Vagina (tissue), 2 donors: ENCODE measurements at places on chromosomes 6 and 20. TPM values are rescaled to one million over a fixed set of nuclear protein-coding genes. Genes with fewer than 3 reads are reported as not detected.

DNA sequence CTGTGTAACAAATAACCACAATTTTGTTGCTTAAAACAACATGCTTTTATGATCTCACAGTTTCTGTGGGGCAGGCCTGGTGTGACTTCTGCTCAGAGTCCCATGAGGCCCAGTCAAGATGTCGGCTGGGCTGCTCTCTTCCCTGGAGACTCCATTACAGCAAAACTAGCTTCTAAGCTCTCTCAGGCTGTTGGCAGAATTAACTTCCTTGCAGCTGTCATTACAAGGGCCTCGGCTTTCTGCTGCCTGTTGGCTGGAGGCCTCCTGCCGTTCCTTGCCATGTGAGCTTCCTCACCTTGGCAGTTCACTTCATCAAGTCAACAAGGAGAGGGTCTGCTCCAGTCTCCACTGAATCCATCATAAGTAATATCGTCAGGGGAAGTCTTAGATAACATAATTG, 659.2 kb downstream of the PRKN start:
- no peaks in the 10 kb centered on the region for H3K36me3 ChIP-seq
- H3K27ac ChIP-seq = no peak overlapping the region
- DNase-seq = no peak
- no peaks in the 10 kb centered on the region for H3K4me1 ChIP-seq
- H3K27me3 ChIP-seq = no peaks in the 10 kb centered on the region

GRCh38 chr6:35797837-35798526, 859 bp upstream of the CLPS start:
- no peak overlapping the region for H3K27ac ChIP-seq
- H3K4me3 ChIP-seq = no peak overlapping the region
- H3K36me3 ChIP-seq = no peaks in the 10 kb centered on the region
- H3K27me3 ChIP-seq = no peaks in the 10 kb centered on the region

DNA sequence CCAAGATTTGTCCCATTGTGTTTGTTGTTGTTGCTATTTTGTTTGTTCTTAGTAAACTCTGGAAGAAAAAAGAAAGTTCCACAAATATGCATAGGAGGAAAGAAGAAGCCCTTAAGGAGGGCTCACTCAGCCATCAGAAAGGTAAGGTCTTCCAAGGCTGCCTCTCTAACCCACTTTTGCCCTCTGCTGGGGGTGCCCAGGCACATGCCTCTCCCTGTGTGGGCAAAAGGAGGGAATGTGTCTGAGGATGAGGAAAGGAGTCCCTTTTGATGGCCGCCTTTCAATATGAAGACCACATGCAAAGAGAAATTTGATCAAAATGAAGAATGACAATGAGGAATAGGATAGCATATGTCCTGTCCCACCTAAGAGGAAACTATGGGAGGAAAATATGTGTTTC, 248.2 kb upstream of the POU3F2 start:
- H3K27ac ChIP-seq = no peak overlapping the region
- H3K4me1 ChIP-seq = no peaks in the 10 kb centered on the region
- H3K27me3 ChIP-seq = no peaks in the 10 kb centered on the region
- no peaks in the 10 kb centered on the region for H3K36me3 ChIP-seq

GRCh38 chr6:45619211-45619760, 241.6 kb upstream of the SUPT3H start:
- H3K4me3 ChIP-seq = no peak overlapping the region
- H3K27me3 ChIP-seq = no peaks in the 10 kb centered on the region
- no peaks in the 10 kb centered on the region for H3K36me3 ChIP-seq
- peak; percentile 40 for DNase-seq

- no peaks in the 10 kb centered on the region for H3K4me1 ChIP-seq
- no peak for DNase-seq
- no peaks in the 10 kb centered on the region for H3K27me3 ChIP-seq
- no peak overlapping the region for H3K4me3 ChIP-seq
- H3K36me3 ChIP-seq = no peaks in the 10 kb centered on the region
- no peak overlapping the region for H3K27ac ChIP-seq
These were observed 683 bp upstream of the GCNT2 start for GRCh38 chr6:10520468-10520867.

GRCh38 chr6:128367437-128367836, 153.0 kb downstream of the PTPRK start:
- no peak overlapping the region for H3K4me3 ChIP-seq
- no peak for DNase-seq
- no peaks in the 10 kb centered on the region for H3K36me3 ChIP-seq
- H3K27me3 ChIP-seq = no peaks in the 10 kb centered on the region
- H3K27ac ChIP-seq = no peak overlapping the region
- peaks cover 24% of the 10 kb centered on the region for H3K4me1 ChIP-seq

- peak overlapping the region; percentile 89 for H3K27ac ChIP-seq
- H3K36me3 ChIP-seq = no peaks in the 10 kb centered on the region
- H3K27me3 ChIP-seq = no peaks in the 10 kb centered on the region
These were observed 584 bp downstream of the KIF13A start for GRCh38 chr6:17986656-17987446.

DNA sequence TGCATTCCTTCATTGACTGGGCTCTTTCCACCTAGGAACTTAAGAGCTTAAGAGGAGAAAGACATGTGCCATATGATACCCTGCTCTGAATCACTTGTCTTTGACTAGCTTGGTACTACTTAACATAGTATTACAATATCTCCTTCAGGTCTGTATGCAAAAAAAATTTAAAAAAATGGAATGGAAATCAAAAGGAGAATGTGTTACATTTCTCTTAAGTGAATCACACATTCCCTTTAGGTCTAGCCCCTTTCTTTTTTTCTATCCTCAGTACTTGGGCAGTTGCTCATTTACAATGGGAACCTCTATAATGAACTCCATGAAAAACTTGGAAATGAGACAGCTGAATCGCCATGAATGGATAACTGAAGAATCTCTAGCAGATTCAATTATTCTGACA, 53.8 kb downstream of the SLC35F1 start:
- DNase-seq = no peak
- no peaks in the 10 kb centered on the region for H3K27me3 ChIP-seq
- no peaks in the 10 kb centered on the region for H3K4me1 ChIP-seq
- no peak overlapping the region for H3K27ac ChIP-seq
- no peaks in the 10 kb centered on the region for H3K36me3 ChIP-seq
- no peak overlapping the region for H3K4me3 ChIP-seq

- no peak overlapping the region for H3K4me3 ChIP-seq
- no peak for DNase-seq
- no peak overlapping the region for H3K27ac ChIP-seq
- H3K36me3 ChIP-seq = no peaks in the 10 kb centered on the region
- H3K4me1 ChIP-seq = peaks cover 13% of the 10 kb centered on the region
These were observed 212.5 kb downstream of the GJA1 start for GRCh38 chr6:121647905-121648304.

DNA sequence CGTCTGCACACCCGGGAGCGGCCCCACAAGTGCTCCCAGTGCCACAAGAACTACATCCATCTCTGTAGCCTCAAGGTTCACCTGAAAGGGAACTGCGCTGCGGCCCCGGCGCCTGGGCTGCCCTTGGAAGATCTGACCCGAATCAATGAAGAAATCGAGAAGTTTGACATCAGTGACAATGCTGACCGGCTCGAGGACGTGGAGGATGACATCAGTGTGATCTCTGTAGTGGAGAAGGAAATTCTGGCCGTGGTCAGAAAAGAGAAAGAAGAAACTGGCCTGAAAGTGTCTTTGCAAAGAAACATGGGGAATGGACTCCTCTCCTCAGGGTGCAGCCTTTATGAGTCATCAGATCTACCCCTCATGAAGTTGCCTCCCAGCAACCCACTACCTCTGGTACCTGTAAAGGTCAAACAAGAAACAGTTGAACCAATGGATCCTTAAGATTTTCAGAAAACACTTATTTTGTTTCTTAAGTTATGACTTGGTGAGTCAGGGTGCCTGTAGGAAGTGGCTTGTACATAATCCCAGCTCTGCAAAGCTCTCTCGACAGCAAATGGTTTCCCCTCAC, 21.0 kb downstream of the PRDM1 start:
- H3K27me3 ChIP-seq = no peaks in the 10 kb centered on the region
- peaks cover 33% of the 10 kb centered on the region for H3K36me3 ChIP-seq
- H3K4me1 ChIP-seq = peaks cover 17% of the 10 kb centered on the region
- no peak overlapping the region for H3K4me3 ChIP-seq
- no peak for DNase-seq
- H3K27ac ChIP-seq = no peak overlapping the region

DNA sequence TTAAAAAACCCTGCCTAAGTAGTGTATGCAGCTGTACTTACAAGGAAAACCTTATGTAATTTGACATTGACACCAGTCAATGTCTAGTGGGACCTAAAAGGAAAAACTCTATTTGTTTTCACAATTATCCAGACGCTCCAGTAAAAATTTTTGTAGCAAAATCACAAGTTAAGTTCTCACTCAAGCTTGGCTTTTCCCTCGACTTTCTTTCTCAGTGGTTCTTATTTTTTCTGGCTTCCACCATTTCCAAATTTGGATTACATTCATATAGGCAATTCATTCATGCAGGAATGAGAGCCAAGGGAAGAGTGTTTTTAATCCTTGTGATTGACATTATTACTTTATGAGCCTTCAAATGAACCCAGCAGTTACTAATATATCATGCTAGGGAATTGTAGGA, 66.0 kb upstream of the ADGRG6 start:
- no peak overlapping the region for H3K4me3 ChIP-seq
- no peaks in the 10 kb centered on the region for H3K27me3 ChIP-seq
- H3K36me3 ChIP-seq = no peaks in the 10 kb centered on the region
- DNase-seq = no peak

GRCh38 chr6:2274981-2275891, 29.8 kb upstream of the GMDS start:
- H3K27me3 ChIP-seq = no peaks in the 10 kb centered on the region
- H3K4me3 ChIP-seq = no peak overlapping the region
- no peaks in the 10 kb centered on the region for H3K36me3 ChIP-seq
- no peak overlapping the region for H3K27ac ChIP-seq

DNA sequence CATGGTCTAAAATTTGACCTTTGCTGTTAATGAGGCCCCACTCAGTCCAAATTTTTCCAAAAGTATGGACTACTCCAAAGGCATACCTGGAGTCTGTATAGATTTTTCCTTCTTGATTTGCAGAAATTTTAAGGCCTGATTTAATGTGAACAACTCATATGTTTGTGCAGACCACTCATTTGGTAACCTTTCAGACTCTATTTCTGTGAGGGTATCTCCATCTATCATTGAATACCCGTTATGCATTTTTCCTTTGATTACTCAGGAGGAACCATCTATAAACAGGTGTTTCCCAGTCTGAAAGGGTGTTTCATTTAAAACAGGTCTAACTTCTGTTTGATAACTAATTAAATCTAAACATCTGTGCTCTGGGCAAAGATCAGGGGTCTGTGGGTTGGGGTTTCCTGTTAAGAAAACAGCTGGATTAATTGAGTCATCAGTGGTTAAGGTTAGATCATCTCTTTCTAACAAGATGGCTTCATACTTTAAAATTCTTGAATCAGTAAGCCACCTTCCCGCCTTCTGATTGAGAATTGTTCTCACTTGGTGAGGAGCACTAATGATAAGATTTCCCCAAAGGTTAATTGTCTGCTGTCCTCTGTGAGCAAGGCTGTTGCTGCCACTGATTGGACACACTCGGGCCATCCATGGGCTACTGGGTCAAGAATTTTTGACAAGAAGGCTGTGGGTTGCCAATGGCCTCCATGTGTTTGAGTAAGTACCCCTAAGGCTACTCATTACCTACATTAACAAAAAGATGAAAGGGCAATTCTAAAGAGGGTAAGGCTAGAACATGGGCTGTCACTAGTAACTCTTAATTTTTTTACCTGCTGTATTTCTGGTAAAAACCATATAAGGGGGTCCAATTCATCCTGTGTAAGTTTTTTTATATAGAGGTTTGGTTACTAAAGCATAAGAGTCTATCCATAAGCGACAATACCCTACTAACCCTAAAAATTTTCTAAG, 24.1 kb downstream of the HLA-B start:
- H3K27me3 ChIP-seq = no peaks in the 10 kb centered on the region
- no peaks in the 10 kb centered on the region for H3K4me1 ChIP-seq
- H3K27ac ChIP-seq = no peak overlapping the region
- no peak for DNase-seq

- H3K27ac ChIP-seq = no peak overlapping the region
- peaks cover 11% of the 10 kb centered on the region for H3K4me1 ChIP-seq
- no peaks in the 10 kb centered on the region for H3K36me3 ChIP-seq
- H3K4me3 ChIP-seq = no peak overlapping the region
- no peak for DNase-seq
These were observed 409.3 kb upstream of the SPTLC3 start for GRCh38 chr20:12599494-12599893.

DNA sequence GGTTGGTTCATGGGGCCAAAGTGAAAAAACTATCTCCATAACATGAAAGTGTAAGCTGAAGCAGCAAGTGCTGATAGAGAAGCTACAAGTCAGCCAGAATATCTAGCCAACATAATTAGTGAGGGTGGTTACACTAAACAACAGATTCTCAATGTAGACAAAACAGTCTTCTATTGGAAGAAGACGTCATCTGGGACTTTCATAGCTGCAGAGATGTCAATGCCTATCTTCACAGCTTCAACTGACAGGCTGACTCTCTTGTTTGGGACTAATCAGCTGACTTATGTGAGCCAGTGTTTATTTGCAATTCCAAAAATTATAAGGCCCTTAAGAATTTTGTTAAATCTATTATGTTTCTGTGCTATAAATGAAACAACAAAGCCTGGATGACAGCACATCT, 63.2 kb downstream of the GMDS start:
- DNase-seq = no peak
- no peaks in the 10 kb centered on the region for H3K4me1 ChIP-seq
- no peaks in the 10 kb centered on the region for H3K36me3 ChIP-seq
- no peaks in the 10 kb centered on the region for H3K27me3 ChIP-seq
- no peak overlapping the region for H3K4me3 ChIP-seq

DNA sequence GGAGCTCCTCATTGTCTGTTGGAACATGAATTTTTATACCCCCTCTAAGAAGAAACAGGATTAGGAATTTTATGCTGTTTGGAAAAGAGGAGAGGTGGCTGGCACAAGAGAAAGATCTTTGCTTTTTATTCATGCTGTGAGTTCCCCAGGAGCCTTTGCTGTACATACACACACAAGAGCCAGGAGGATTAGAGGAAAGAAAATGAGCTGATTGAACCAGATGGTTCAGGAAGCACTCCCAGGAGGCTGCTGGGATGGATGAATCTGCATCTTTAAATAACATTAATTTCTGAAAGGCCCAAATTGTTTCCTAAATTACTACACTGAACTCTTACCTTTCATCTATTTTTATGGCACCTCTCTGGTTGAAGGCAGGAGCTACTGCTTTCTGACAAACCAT, 20.1 kb upstream of the TCP11 start:
- H3K4me1 ChIP-seq = peaks cover 6% of the 10 kb centered on the region
- H3K27me3 ChIP-seq = no peaks in the 10 kb centered on the region
- H3K4me3 ChIP-seq = no peak overlapping the region
- H3K27ac ChIP-seq = no peak overlapping the region

MAFB gene
- 80.5 TPM for total RNA-seq

BCAS1 gene
- total RNA-seq = 2.7 TPM

CPNE5 gene
- 6.6 TPM for total RNA-seq

PHACTR3 gene
- total RNA-seq = 8.3 TPM

ULBP2 gene
- not detected for total RNA-seq

C6orf58 gene
- total RNA-seq = not detected

MUCL3 gene
- total RNA-seq = 0.49 TPM

ARMC12 gene
- total RNA-seq = not detected

ANKRD66 gene
- total RNA-seq = not detected

NMBR gene
- not detected for total RNA-seq

SCUBE3 gene
- total RNA-seq = 0.49 TPM
